Right cardiac atrium (tissue), 5 donors: ENCODE measurements at places on chromosomes 5 and 9. TPM values are rescaled to one million over a fixed set of nuclear protein-coding genes. Genes with fewer than 3 reads are reported as not detected.

CAMK4 gene
- polyA plus RNA-seq, result 0.25 TPM

AQP3 gene
- polyA plus RNA-seq, result 18.7 TPM

DNA sequence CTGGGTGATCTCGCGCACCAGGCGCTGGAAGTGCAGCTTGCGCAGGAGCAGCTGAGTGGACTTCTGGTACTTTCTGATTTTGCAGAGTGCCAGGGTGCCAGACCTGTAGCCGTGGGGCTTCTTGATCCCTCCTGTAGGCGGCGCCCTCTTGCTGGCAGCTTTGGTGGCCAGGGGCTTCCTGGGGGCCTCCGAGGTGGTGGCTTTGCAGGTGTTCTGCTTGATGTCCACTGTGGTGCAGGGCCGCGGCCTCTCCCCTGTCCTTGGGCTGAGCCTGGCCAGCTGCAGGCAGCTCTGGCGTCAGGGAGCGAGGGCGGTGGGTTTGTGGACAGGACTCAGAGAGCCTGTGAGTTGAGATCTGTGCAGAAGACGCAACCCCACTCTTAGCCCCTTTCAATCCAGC lies 36.1 kb downstream of the TAF11L14 start:
- no peak for DNase-seq

GRCh38 chr5:16713386-16713928 lies 96.7 kb upstream of the RETREG1 start:
- no peak for DNase-seq

DNA sequence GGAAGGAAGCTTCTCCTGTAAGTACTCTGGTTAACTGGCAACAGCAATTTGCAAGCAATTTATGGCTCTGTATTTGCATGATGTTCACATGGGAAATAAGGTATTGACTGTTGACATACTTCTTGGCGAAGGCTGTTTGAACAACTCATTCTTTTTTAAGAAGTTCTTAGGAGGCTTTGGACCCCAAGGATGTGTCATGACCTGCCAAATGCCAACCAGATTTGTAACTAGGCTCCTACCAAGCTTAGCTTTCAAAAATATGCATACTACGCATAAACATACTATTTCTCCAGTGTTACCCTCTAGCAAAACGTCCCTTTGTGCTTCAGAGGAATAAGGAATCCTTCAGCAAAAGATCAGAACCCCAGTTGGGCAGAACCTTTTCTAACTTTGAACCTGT lies 165.2 kb upstream of the MSX2 start:
- DNase-seq, result no peak

GRCh38 chr9:1978941-1979340 lies 36.2 kb upstream of the SMARCA2 start:
- peak; percentile 64 for DNase-seq

GRCh38 chr5:77719666-77720363 lies 56.3 kb downstream of the TBCA start:
- no peak for DNase-seq

GRCh38 chr5:114297915-114298314 lies 64.0 kb upstream of the KCNN2 start:
- no peak for DNase-seq

DNA sequence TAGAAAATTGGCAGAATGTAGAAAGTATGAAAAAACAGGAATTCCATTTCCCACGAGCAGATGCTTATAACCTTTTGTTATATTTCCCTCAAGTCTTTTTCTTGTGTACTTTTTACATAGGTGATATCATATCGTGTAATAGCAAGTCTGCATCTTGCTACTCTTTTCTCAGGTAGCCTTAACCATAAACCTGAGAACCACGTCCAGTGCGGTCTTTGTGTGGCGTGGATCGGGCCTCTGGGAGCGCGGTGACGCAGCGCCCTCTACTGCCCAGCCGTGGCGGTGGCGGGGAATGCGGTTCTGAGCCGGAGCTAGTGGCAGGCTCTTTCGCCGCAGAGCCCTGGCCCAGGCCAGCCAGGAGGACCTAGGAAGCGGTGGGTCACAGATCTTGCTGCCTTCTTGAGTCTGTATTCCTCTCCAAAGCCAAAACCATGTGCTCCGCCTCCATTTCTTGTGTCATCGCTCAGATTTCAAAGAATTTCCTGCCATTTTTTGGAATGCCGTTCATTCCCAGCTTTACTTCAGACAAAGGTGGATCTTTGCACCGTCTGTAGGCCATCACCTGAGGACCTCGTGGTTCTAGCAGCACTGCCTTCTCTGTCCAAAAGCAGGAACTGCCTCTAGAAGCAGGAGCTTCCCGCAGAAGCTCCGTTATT lies 71.9 kb downstream of the MVB12B start:
- DNase-seq, result peak; percentile 91

ANKRD18A gene
- polyA plus RNA-seq, result 3.1 TPM

DNA sequence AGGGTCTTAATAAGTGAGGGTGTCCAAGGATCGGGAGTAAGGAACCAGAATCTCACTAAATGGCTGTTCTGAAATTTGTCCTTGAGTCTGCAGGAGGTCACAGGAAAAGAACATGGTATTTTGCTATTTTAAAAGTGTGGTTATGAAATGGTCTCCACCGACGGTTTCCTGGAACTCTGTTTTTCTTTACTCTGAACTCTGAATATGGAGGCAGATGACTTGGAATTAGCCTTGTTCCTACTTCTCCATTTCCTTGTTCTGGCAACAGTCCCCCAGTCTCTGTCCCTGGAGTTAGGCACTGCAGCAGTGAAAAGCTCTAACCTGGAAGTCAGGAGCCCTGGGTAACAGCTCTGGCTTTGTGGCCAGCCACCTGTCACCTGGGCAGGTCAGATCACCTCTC lies 46.6 kb upstream of the C5orf58 start:
- DNase-seq, result no peak

GRCh38 chr5:33975852-33976251 lies 8.6 kb downstream of the SLC45A2 start:
- no peak for DNase-seq

DNA sequence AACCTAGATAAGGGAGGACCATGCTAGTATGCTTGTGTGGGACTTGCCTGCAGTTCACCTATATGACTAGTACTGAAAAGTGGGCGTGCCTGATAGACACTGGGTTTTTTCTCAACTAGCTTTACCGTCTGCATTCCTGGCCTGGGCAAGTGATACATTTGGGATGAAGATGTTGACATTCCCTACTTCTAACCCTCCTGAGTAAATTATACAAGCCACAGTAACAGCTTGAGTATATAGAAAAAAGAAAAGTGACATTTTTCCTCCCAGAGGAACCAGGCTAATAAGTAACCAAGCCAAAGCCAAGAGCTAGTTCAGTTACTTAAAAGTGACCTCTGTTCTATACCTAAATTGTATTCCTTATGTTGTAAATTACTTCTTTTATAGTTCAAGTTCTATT lies 153.8 kb upstream of the CYLC2 start:
- no peak for DNase-seq

DNA sequence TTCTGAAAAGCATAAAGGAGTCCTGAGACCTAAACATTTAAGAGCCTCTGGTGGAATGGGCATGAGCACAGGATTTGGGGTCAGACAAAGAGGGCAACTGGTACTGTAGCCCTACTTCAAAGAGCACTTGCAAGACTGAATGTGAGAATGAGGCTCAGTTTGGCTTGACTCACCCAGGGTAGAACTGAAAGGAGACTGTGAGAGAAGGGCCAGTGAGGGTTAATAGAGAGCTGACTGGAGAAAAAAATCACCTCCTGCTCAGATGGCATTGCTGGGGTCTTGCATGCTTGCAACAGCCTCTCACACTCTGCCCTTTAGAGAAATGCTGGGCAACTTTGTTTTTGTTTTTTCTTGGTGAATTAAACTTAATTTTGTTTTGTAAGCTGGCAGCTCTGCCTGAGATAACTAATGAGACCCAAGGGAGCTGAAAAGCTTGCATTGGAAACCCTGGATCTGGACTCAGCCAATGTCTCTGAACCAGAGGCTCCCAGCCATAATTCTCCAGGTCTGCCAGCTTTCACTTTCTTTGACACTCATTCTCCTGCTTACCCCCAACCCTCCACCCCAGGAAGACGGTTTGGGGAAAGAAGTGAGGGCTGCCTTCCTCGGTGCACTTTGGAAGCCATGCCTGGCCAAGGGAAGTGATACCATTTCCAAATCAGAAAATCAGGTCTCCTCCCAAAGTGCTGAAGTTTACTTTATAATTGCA lies 161.1 kb upstream of the PANK3 start:
- peak; percentile 70 for DNase-seq

SPINK4 gene
- not detected for polyA plus RNA-seq
